ENCODE measurements at places on chromosomes 1 and 21.
A peak's percentile ranks its signal among the peaks of the same experiment; 100 is the strongest.

GRCh38 chr1:205335692-205336091 is 14.1 kb upstream of the NUAK2 start:
- peak; percentile 96 for DNase-seq

- DNase-seq = no peak
Measured at GRCh38 chr1:31198600-31198999, 41.1 kb downstream of the NKAIN1 start.

DNA sequence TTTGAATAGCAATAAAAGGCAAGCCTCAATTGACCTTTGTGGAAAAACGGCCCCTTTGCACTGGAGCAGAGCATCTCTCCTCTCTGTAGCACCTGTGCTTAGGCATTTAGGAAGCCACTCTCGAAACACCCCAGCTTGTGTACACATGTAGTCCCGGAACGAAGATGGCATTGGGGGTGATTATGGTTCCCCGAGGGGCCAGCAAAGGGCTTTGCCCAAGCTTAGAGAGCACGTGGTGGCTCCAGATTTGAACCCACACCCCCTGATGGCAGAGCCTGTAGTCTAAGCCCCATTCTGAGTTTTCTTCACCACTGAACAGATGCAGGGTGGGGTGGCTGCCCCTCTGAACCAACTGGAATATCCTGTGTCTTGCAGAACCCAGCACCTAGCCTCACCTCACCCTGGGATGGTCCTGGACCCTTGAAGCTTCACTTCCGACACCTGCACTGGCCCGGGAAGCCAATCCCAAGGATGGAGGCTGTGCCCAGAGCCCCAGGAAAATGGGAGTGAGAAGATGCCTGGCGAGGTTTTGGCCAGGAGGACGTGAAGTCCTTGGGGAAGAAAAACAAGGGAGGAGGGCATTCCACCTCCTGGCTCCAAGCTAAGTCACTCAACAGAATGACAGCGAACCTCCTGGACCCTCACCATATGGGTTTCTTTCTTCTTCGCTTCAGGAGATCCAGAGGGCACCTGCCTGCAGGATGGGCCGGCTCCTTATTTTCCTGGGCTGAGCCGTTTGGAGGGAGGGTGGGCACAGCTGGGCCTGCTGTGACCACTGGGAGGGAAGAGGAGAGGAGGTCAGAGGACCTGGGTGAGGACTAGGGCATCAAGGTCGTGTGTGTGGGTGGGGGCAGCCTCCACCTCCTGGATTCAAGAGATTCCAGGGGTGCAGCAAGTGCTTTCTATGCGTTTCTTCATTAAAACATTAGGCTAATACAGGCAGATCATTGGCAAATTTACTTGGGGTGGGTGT is 37.7 kb downstream of the IGFN1 start:
- peak; percentile 21 for DNase-seq

DNA sequence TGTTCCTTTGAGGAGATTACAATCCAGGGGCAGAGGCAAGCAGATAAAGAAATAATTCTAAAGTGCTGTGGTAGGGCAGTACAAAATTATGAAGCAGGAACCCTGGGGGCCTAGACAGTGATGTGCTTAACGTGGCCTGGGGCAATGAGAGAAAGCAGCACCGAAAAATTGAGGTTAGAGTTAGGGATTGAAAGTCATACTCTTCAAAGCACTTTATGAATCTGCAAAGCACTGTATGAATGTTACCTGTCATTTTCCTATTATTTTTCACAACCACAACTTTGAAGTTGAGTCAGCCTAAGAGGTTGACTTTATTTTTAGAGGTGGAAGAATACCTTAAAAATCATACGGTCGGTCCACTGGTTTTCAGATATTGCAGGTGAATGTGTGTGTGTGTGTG is 183.4 kb upstream of the NFIA start:
- DNase-seq = no peak

DNA sequence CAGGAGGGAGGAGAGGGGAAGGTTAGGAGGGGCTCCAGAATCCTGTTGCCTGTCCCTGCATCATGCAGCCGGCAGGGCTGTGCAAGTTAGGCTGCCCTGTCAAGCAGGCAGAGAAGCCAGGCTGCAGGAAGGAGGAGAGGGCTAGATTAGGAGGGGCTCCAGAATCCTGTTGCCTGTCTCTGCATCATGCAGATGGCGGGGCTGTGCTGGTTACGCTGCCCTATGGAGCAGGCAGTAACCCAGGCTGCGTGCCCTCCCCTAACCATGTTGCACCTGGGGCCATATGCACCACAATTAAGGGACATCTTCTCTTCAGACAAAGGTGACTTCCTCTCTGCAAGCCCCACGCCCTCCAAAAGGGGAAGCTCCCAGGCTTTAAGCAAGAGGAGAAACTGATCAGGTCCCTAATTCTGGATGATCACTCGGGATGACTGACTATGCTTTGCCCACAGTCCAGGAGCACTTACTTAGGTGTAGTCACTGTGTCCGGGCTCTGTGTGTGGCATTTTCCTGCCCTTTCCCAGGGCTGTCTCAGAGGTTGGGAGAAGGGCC is 457.4 kb downstream of the SETD4 start:
- no peak for DNase-seq

DNA sequence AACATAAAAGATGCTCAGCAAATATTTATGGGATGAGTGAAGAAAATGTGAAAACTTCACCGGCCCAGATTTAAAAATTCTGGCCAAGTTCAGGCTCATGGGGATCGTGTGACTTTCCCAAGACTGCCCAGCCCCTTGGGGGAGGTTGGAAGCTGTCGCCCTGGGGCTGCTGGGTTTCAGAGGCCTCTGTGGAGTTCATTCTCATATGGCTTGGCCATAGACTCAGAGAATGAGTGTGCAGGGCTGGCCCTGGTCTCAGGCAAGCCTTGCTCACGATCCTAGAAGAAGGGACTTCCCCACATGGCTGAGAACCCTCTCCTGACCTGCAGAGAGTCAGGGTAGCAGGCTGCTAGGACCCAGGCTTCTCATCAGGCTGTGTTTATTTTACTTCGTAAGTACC is 24.6 kb downstream of the PADI2 start:
- DNase-seq = no peak

- peak; percentile 96 for DNase-seq
Measured at GRCh38 chr1:229227298-229227919, 43.5 kb upstream of the RAB4A start.

DNA sequence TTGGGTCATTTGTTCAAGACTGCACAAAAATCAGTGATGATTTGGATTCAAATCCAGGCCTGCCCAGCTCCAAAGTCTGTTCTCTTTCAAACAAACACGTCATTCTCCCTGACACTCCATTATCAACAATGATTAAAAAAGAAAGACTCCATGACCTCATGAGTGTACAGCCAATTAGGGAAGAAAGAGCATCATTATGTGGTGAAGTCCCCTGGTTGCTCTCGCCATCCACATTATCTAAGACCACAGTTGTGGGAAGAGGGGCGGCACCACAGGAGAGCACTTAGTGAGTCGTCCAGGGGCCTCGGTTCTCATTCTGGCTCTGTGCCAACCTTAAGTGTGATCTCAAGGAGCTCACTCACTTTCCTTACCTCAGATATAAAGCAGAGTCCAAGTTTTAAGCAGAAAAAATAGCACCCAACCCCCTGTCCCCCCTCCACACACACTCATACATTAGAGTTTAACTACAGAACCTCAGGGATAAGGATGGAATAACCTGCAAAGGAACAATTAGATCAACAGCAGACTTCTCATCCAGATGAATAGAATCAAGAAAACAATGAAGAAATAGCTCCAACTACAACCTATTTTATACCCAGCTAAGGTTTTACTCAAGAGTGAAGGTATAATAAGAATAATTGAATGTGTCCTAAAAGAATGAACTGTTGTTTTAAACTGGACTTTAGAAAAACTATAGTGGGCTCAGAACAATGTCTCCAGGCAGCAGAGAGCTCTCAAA is 47.8 kb downstream of the COL6A1 start:
- DNase-seq = no peak

DNA sequence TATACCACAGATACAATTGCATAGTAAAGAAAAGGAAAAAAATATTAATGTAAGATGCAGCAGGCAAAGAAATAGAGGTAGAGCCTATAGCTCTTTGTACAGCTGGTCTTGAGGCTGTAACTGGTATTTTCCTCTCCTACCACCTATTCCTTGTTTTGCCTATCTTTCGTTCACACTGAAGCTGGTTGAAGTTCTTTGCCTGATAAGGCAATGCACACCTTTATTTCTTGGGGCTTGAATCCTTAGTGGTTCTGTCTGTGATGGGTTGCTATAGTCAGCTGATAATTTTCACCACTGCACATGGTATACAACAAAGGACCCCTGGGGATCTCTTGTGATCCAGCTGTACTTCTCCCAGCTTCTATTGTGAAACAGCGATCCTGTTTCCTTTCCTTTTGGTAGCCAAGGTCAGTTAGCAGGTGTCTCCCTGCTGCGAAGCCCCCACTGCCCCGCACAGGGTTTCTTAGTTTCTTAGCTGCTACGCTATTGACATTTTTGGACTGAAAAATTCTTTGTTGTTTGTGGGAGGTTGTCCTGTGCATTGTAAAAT is 9.9 kb upstream of the TSNAX start:
- no peak for DNase-seq
